Right ventricle myocardium inferior (tissue), 1 donor: ENCODE measurements at places on chromosomes 1 and 21.

DNA sequence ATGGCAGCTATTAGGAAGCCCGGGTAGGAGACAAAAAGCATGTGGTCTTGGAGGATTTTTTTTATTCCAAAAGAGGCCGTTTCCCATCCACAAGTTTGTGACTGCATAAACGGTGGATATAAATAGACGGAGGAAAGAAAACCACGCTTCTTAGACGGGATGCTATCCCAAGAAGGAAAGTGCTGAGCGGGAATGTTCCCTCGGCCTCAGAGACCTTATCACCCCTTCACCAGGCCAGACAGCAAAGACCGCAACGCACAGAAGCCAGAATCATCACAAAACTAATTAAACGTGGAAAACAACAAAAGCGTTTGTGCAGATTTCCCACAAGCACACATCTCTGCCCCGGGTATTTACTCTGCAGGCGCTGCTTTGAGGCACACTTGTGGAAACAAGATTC lies 43.2 kb downstream of the HLCS start:
- DNase-seq = no peak

GRCh38 chr1:97350662-97351061 lies 570.2 kb downstream of the DPYD start:
- no peak for DNase-seq

DNA sequence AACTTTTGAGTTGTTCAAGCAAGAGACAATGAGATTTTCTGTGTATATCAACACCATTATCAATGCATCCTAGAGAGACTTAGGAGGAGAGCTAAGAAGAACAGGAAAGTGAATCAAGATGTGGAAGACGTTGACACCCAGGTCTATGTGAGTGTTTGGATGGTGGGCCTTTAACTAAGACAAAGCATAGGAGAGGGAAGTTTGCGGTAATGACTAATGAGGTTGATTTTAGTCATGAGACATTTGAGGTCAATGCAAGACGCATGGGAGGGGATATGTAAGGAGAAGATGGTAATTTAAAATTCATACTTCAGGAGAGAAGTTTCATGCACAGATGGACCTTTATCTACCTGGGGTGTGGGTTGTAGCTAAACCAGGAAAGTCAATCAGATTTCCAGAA lies 269.6 kb downstream of the VAV3 start:
- no peak for DNase-seq

DNA sequence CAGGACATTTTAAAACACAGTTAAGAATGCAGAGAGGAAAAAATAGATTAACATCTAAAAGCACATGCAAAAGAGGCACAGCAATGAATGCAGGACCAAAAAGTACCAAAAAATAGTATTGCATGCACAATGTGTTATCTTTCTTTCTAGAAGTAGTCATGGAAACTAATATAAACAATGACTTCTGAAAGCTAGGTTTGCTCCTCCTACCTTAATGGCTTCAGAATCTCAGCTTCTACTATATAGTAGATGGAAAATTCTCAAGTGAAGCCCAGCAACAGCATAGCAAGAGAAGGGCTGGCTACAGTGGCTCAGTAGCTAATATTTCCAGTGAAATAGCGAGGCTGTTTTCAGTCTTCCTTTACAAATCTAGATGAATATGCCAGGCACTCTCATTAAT lies 125.1 kb downstream of the CRB1 start:
- DNase-seq = no peak
